ENCODE measurements at places on chromosomes 6 and 20.

DNA sequence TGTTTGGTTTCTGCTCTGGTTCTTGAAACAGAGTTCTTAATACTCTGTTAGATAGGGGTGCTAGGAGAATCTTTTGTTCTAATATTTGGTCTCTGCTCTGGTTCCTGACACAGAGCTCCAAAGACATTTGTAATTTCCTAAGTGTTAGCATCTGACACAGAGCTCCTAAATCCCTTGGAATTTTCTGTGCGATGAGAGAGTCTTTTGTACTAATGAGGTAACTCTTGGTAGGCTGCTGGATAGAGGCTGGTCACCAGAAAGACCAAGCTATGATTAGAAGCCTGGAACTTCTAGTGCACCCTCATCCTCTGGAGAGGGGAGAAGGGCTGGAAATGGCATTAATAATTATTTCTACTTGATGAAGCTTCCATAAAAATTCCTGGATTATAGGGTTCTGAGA, 7.7 kb upstream of the CD109 start:
- DNase-seq = no peak

- no peak for DNase-seq
Measured at GRCh38 chr6:16729183-16729691, 32.0 kb downstream of the ATXN1 start.

DNA sequence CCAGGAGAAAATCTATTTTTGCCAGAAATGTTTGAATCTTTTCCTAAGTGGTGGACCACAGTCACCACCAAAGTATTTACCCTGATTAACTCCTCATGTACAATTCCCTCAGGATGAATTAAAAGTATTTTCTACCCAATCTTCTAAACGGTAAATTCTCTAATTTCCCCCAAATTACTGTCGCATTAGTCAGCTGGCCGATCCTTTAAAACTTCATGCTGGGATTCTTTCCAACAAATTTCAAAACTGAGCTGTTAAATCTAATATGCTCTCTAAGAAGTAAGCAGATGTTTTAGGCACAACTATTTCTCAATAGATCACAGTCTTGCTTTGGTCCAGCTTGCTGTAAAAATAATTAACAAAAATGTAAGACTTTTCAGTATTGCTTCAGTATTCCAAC, 447.2 kb downstream of the FRK start:
- no peak for DNase-seq

GRCh38 chr6:119384444-119384843, 34.9 kb upstream of the MAN1A1 start:
- no peak for DNase-seq

- DNase-seq = no peak
Measured at GRCh38 chr6:11618533-11618932, 81.0 kb downstream of the TMEM170B start.

DNA sequence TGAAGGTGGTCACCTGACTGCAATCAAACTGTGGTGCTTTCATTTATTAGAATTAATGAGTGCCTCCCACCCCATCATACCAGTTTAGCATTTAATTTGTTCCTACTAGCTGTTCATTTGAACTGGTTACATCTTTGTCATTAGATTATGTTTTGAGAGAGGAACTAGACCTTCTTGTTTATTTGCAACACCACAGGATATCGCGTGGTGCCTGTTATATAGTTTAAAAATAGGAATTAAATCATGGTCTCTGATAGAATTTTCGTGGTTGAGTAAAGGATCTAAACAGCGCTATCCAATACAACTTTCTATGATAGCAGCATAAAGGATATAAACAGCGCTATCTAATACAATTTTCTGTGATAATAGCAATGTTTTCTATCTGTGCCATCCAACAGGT, 2.8 kb downstream of the RPRD1B start:
- no peak for DNase-seq

DNA sequence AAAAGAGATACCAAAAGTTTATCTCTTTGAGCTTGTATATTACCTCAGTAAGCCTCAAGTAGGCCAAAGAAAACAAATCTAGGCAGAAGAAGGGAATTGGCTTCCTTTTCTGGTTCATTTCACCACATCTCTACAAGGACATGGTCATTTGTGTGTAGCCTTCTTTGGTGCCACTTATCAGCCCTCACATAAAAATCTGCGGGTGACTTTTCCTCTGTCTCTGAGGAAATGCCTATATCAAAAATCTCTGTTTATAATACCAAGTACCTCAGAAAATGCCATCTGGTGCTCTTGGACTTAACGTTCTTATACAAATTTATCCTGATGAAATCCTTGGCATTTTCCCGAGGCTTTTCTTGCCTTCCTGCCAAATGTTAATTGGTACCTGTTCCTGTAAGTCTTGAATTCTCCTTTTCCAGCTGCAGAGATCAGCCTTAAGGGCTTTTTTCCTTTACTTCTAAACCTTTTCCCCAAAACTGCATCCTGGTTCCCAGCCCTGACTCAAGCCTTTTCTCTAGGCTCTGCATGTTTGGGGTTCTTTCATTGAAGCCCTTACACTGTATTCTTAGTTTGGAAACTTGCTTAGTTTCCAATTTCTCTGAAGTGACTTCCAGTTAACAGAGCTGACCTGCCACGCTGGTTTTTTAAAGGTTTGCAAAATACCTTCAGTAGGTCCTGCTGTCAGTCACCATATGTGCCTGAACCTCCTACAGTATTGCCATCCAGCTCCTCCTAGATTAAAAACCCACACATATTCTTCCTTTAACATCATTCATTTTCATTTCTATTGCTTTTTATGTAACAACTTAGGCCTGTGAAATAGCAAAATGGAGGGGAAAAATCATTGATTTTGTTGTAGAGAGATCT, 191.2 kb upstream of the PREP start:
- no peak for DNase-seq

- DNase-seq = no peak
Measured at GRCh38 chr6:134016558-134016814, 35.9 kb downstream of the SLC2A12 start.

DNA sequence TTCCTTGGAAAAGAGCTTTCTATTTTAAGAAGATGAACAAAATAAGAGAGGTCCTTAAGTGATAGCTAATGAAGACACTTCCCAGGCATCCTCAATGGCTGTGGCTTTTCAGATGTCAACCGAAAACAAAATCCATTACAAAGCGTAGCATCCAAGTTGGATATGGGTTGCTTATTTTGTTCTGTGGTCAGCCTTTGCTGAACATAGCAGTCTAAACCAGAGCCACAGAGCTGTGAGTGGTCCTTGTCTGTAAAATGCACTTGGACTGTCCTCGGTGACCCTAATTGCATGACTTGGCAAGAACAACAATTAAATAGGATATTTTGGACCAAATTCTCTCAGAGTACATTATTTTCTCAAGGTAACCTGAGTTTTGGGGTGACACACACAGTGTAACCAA, 10.4 kb upstream of the BFSP1 start:
- no peak for DNase-seq
